ENCODE measurements at places on chromosomes 2 and 18.
A peak's percentile ranks its signal among the peaks of the same experiment; 100 is the strongest.

GRCh38 chr2:203681978-203682377 is 24.5 kb upstream of the CD28 start:
- DNase-seq = no peak

GRCh38 chr2:226558418-226558817 is 241.2 kb downstream of the IRS1 start:
- no peak for DNase-seq

- no peak for DNase-seq
These were observed 47.8 kb upstream of the ST3GAL5 start for GRCh38 chr2:85936421-85937068.

GRCh38 chr18:13035249-13035914 is 44.2 kb downstream of the CEP192 start:
- DNase-seq = no peak

DNA sequence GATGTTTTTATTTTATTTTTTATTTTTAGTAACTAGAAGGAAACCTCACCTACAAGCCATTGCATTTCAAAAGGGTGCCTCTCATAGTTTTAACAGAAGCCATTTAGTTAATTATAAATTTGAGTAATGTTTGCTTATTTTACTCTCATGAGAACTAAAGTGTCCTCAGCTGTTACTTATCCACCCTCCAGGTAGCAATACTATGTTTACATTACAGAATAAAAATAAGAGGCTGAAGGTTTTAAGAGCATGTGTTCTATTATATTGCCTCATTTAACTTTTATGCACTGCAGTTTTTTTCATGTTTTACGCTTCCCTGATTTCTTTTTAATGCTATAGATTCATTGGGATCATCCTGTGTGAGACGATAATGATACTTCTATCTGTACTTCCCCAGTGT is 235.5 kb downstream of the THSD7B start:
- no peak for DNase-seq

DNA sequence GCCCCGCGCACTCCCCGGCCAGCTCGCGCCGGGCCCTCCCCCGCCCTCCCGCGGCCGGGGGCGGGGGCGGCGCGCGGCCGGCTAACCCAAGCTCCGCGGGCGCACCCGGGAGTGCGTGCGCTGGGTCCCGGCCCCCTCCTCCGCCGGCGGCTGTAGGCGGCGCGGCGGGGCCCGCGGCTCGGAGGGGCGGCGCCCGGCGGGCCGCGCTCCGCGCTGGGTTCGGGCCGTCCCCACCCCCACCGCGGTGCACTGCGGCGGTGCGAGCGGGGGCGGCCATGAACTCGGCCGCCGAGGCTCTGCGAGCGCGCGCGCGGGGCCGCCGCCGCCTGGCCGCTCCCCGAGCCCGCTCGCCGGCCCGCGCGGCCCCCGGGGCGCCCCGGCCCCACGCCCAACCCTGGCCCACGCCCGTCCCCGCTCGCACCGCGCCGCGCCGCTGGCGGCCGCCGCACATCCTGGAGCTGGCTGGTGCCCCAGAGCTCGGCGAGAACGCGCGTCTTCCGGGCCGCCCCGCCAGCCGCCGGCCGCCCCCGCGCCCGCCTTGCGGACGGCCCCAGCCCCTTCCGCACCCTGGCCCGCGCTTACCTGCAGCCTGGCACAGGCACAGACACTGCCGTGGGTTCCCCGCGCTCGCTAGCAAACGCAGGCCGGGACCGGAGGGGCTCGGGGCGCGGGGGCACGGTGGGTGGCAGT is at the start of gene ZBTB14:
ZBTB14 (minus strand) TSS at position 496 of the 690 bp plus-strand sequence. CDS start 2,480 bp downstream, outside the sequence.
- DNase-seq = peak; percentile 67

DNA sequence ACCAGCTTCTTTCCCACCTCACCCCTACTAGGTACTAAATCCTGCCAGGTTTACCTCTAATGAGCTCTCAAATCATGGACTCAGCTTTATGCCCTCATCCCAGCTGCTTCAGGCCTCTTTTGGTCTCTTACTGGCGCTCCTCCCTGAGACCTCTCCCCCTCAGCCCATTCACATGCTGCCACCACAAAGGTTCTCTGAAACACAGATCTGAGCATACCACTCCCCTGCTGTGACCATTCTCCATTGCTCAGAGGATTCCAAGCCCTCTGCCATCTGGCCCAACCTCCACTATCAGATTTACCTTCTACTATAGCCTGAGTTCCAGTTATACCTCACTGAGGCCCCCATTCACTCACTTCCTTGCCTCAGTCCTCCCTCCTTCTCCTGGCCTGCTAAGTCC is 174.8 kb downstream of the ANKRD44 start:
- no peak for DNase-seq

DNA sequence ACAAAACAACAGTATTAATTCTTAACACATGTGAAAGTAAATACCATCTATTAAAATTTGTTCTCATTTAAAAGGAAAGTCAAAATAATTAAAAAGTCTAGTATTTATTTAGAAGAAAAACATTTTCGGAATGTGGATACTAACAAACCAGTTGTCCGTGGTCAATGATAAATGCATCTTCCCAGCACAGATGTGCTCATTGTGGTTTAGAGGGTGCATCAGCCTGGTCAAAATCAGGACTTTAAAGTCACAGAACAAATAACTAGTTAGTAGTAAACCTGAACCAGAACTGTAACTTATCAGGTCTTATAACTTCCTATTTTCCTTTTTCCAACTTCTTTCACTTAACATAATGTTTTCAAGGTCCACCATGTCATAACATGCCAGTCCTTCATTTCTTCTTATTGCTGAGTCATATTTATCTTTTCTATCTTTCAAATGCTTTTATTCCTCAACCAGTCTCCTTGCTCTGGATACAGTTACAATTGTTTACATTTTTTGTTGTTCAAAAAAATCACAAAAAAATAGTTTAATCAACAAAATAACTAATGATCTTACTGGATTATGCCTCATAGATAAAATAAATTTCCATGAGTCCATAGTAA is 55.8 kb downstream of the ID2 start:
- no peak for DNase-seq

DNA sequence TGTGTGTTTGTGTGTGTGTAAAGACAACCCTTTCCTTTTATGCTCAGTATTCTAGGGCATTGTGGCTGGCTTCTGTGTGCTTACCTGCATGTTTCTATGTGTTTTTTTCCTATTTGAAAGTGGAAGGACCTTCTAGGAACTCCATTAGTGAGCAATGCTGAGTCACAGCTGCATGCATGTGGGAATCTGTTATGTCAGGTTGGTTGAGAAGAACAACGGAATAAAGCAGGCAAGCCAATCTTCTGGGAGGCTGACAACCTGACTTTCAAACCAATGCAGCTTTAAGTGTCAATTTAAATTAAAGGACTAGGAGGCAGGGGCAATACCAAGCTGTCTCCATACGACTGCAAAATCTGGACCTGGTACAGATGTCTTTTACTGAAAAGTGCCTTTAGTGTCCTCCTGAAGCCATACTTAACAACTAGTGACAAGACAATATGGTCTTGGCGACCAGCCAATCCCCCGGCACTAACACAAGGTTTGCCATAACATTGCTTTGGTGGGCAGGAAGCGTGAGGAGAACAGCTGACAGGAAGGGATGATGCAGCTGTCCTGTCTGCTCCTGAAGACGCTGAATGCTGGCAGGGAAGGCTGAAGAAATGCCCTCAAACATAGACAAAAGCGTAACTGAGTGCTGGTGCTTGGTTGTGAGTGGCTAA is 514.7 kb upstream of the CDH7 start:
- no peak for DNase-seq

- no peak for DNase-seq
These were observed 1.3 kb upstream of the TGFBRAP1 start for GRCh38 chr2:105330681-105331375.

DNA sequence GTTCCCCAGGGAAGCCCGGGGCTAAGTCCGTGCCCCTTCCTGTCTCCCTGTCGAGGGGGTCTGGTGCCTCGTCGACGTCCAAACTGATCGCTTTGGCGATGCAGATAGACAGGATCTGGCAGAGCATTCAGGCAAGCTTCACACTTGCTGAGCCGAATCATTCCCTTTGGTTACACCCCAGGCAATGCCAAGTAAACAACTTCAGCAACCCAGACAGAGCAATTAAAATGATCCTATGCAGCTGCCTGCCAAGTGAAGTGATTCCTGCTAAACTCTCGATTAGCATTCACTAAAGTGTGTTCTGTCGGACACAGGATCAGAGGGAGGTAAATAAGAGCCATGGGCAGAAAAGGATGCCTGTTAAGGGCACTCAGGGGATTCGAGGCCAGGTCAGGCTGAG is 108.2 kb upstream of the RAB12 start:
- DNase-seq = no peak

- no peak for DNase-seq
These were observed 24.4 kb downstream of the MBP start for GRCh38 chr18:77108001-77108692.

DNA sequence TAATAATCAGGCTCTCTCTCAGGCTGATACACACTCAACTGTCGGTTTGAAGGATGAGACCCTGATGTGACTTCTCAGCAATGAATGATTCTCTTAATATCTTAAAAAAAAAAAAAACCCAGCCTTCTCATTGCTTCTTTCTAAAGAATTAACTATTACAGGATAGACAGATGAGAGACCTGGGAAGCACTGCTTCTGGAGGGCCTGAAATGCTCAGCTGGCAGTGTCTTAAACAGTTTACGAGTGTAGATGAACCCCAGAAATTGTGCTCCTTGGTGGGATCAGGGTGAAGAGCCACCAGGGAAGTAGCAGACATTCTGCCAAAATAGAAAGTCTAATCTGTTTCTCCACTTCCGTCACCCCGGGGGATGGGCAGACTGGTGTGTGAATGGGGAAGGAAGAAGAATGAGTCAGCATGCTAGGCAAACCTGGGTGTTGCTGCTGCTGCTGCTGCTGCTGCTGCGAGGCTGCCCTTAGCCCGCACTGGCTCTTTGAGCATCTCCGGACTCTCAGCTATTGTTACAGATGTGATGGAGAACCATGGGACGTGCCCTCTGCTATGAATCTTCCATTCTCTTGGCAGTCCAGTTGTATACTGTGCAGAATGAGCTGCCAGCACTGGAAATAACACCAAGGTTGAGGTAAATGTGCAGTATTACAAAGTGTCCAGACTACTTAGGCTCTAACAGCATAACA is 158.4 kb downstream of the SETBP1 start:
- peak; percentile 77 for DNase-seq

DNA sequence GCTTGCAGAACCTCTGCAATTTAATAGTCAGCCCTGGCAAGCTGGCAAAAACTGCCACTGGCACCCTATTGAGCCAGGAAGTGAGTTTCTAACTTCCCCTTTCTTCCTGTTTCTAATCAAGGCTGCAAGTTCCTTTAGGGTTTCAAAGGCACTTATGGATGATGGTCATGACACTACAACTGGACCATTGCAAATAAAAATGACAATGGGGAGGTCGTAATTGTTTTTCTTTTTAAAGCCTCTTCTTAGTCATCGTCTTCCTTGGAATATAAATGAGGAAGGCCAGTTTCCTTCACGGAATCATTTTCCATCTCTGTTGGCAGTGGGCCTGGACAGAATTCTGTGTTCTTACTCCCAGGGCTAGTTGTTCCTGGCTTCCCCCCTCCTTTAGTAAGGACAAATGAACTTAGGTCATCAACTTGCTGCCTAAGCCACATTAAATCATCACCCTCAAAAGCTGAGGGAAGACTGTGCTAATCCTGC is 35.8 kb downstream of the SH3RF3 start:
- no peak for DNase-seq

DNA sequence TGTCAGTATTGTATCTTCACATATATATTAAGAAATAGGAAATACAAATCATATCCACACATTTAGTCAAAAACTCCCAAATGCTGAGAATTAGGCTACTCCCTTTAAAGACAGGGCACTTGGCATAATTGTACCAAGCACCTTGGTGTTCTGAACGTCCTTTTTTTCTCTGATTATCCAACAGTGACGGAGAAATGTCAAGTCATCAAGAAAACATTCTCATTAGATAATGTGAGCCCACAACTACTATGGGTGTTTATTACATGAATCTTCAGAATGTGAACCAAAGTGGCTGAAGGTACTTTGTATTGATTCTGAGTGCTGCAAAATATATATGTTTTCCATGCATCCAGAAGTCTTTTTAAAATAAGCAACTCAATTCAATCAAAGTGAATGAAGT is 83.8 kb downstream of the PSMG2 start:
- no peak for DNase-seq

GRCh38 chr2:240781471-240782220 is 38.4 kb downstream of the KIF1A start:
- no peak for DNase-seq

- no peak for DNase-seq
These were observed 225.6 kb downstream of the CYP26B1 start for GRCh38 chr2:71922091-71922490.

- no peak for DNase-seq
These were observed 84.0 kb downstream of the NFATC1 start for GRCh38 chr18:79479761-79480161.

DNA sequence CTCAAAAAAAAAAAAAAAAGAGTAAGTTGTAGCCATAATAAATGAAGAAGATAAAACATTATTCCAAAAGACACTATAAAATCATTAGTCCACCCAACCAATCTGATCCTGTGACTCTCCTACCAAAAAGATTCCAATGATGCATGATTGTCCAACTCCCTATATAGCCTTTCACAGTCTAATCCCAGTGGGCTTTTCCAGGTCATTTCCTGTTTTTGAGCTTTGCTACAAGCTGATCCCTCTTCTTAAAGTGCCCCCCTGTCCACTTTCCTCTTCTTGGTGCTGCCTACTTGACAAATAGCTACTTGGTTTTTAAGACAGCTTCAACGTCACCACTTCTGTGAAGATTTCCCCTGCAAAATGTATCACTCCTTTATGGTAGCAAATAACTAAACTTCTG is 88.4 kb downstream of the SEMA4F start:
- DNase-seq = no peak

DNA sequence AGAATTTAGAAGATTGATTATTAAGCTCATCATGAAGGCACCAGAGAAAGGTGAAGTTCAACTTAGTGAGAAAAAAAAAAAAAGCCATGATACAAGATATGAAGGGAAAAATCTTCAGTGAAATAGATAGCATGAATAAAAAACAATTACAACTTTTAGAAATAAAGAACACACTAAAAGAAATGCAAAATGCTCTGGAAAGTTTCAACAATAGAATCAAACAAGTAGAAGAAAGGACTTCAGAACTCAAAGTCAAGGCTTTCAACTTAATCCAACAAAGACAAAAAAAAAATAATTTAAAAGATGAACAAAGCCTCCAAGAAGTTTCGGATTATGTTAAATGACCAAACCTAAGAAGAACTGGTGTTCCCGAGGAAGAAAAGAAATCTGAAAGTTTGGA is 105.5 kb downstream of the GRB14 start:
- no peak for DNase-seq

Measured in CD4-positive, alpha-beta T cell treated with Interleukin-4 for 1 hour (primary cell).